Liver (tissue), 10 donors: ENCODE measurements at places on chromosomes 7 and 10. TPM values are rescaled to one million over a fixed set of nuclear protein-coding genes. Genes with fewer than 3 reads are reported as not detected.

- H3K4me1 ChIP-seq, result no peaks in the 10 kb centered on the region
- no peaks in the 10 kb centered on the region for H3K27me3 ChIP-seq
- no peaks in the 10 kb centered on the region for H3K36me3 ChIP-seq
- DNase-seq, result peak; percentile 44
- no peak overlapping the region for H3K4me3 ChIP-seq
These were observed 53.8 kb downstream of the COL13A1 start for GRCh38 chr10:69855346-69856111.

DNA sequence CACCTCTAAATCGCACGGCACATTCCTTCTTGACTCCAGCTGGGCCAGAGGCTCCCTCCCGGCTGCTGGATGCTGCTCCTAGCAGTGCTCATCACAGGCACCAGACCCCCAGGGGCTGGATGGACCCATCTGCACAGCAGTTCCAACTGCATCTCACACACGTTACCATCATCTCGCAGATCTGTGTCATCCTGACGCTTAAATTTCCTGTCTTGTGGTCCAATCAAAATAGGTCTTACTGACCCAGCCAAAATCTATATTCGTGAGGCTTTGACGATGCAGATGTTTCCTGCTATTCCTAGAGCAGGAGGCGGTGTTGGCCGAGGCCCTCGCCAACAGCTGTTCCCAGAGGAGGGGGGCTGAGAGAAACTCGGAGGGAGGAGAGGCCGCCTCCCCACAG is 108.0 kb downstream of the MKI67 start:
- no peak for DNase-seq
- H3K4me1 ChIP-seq, result no peaks in the 10 kb centered on the region
- no peaks in the 10 kb centered on the region for H3K36me3 ChIP-seq
- no peak overlapping the region for H3K4me3 ChIP-seq

DNA sequence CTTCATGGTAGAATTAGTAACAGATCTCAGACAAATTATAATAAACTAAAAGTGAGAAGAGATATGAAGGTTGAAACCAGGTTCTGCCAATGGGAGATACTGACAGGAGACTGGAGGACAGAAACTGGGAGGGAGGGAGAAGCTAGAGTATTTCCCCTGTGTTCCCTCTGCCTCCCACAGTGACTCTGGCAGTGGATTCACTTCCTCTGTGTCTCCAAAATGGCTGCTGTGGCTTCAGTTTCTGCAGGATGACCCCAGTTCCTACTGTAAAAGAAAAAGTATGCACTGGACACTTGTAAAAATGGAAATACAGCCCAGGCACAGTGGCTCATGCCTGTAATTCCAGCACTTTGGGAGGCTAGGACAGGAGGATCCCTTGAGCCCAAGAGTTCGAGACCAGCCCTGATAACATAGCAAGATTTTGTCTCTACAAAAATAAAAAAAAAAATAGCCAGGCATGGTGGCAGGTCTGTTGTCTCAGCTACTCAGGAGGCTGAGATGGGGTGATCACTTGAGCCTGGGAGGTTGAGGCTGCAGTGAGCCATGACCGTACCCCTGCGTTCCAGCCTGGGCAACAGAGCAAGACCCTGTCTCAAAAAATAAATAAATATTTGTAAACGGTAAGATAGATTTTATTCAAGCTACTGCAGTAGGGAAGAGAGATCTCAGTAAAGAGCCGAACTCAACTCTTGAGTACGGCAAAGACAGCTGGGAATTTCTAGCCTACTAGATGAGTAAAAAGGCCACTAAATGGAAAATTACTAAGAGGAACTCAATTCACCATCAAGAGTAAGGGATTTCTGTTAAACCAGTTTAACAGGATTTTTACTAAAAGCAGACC is 156.6 kb upstream of the TRIM24 start:
- no peaks in the 10 kb centered on the region for H3K27me3 ChIP-seq
- DNase-seq, result no peak
- H3K27ac ChIP-seq, result no peak overlapping the region
- no peak overlapping the region for H3K4me3 ChIP-seq
- no peaks in the 10 kb centered on the region for H3K4me1 ChIP-seq
- H3K36me3 ChIP-seq, result no peaks in the 10 kb centered on the region

DNA sequence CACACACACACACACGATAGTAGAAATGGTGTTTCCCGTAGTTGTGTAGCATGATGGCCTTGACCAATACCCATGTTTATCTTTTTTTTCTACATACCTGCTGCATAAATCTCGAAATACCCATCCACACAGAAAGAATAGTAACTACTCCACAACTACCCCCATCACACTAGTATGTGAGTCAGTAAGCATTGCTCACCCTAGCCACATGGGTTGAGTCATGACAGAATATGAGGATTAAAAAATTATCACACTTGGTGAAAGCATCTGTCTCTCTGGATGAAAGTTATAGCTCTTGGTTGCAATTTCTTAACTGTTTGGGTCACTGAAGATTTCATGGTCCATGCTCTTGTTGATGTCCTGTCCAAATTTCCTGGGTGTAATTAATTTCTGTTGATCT is 103.4 kb upstream of the MDFIC start:
- no peaks in the 10 kb centered on the region for H3K4me1 ChIP-seq
- no peak overlapping the region for H3K27ac ChIP-seq
- H3K36me3 ChIP-seq, result no peaks in the 10 kb centered on the region
- no peak for DNase-seq
- no peak overlapping the region for H3K4me3 ChIP-seq
- no peaks in the 10 kb centered on the region for H3K27me3 ChIP-seq

GRCh38 chr10:116186273-116186672 is 86.7 kb downstream of the GFRA1 start:
- no peaks in the 10 kb centered on the region for H3K36me3 ChIP-seq
- H3K4me1 ChIP-seq, result peaks cover 21% of the 10 kb centered on the region
- no peaks in the 10 kb centered on the region for H3K27me3 ChIP-seq
- no peak overlapping the region for H3K4me3 ChIP-seq
- no peak overlapping the region for H3K27ac ChIP-seq

- DNase-seq, result no peak
- no peak overlapping the region for H3K27ac ChIP-seq
- no peaks in the 10 kb centered on the region for H3K4me1 ChIP-seq
- no peak overlapping the region for H3K4me3 ChIP-seq
These were observed 534.6 kb upstream of the NRP1 start for GRCh38 chr10:33869028-33869427.

GRCh38 chr7:126698909-126699308 is 553.8 kb downstream of the GRM8 start:
- H3K36me3 ChIP-seq, result no peaks in the 10 kb centered on the region
- no peaks in the 10 kb centered on the region for H3K27me3 ChIP-seq
- no peak overlapping the region for H3K4me3 ChIP-seq
- no peak for DNase-seq

GRCh38 chr7:81652225-81652624 is 117.6 kb downstream of the HGF start:
- H3K4me3 ChIP-seq, result no peak overlapping the region
- H3K4me1 ChIP-seq, result no peaks in the 10 kb centered on the region
- no peak overlapping the region for H3K27ac ChIP-seq
- no peaks in the 10 kb centered on the region for H3K27me3 ChIP-seq

DNA sequence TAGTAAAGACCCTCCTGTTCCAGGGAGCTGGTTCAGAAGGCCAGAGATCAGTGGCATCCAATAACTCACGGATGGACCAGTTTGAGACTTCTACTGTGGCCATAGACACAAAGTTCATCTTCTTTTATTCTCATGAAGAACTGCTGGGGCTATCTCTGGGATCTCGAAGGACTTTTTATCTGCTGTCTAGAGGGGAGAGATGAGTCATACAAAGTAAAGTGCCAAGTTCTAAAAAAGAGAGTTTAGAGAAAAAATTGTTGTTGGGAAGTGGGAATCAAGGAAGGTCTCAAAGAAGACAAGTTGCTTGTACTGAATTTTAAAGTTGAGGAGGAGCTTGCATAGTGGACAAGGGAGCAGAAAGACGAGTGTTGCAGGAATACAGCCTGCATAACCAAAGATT is 8.0 kb upstream of the FAM221A start:
- H3K36me3 ChIP-seq, result no peaks in the 10 kb centered on the region
- H3K27ac ChIP-seq, result no peak overlapping the region
- no peak for DNase-seq
- H3K4me3 ChIP-seq, result no peak overlapping the region

GRCh38 chr10:113454341-113455061 is 98.4 kb upstream of the HABP2 start:
- DNase-seq, result peak; percentile 51
- no peaks in the 10 kb centered on the region for H3K27me3 ChIP-seq

GRCh38 chr10:130432271-130432670 is 296.1 kb downstream of the GLRX3 start:
- no peak overlapping the region for H3K4me3 ChIP-seq
- H3K4me1 ChIP-seq, result no peaks in the 10 kb centered on the region
- H3K36me3 ChIP-seq, result no peaks in the 10 kb centered on the region
- peak; percentile 4 for DNase-seq

DNA sequence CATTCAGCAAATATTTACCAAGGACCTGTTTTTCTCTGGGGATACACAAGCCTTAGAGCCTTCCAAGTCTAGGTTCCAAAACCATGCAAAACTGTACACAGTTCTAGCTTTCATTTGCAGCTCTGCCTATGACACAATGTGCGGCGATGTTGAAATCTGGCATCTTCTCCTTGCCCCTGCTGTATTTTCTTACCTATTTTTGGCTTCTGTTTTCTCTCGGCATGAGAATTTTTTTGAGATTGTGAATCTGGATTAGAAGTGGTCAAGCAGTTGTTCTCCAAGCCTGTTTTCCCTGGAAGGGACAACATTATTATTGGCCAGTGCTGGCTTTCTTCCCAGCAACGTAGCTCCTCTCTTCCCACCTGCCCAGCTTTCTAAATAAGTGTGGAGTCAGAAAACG is 176.3 kb downstream of the CREB5 start:
- no peaks in the 10 kb centered on the region for H3K27me3 ChIP-seq
- DNase-seq, result no peak
- H3K27ac ChIP-seq, result no peak overlapping the region
- H3K4me3 ChIP-seq, result no peak overlapping the region
- H3K4me1 ChIP-seq, result no peaks in the 10 kb centered on the region
- H3K36me3 ChIP-seq, result no peaks in the 10 kb centered on the region

- H3K4me1 ChIP-seq, result peaks cover 2% of the 10 kb centered on the region
- H3K4me3 ChIP-seq, result no peak overlapping the region
- DNase-seq, result no peak
- peaks cover 6% of the 10 kb centered on the region for H3K36me3 ChIP-seq
These were observed 132.8 kb upstream of the DNAJB12 start for GRCh38 chr10:72487521-72487920.

DNA sequence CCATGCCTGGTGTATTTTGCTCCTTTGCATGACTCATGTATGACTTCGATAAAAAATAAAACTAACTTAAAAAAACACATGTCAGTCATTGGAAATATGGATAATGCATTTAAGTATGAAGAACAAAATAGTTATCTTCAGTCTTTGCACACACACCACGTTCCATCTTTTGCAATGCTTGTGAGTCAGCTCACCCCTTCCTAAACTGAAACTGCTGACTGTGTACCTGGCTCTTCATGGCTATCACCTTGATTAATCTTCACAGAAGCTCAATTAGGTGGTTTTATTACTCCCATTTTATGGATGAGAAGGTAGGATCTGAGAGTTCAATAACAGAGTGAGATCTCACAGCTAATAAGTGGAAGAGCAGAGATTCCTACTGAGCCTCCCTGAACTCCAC is 79.5 kb downstream of the CARD11 start:
- H3K4me3 ChIP-seq, result no peak overlapping the region
- H3K27me3 ChIP-seq, result no peaks in the 10 kb centered on the region
- no peaks in the 10 kb centered on the region for H3K4me1 ChIP-seq
- H3K36me3 ChIP-seq, result no peaks in the 10 kb centered on the region

DNA sequence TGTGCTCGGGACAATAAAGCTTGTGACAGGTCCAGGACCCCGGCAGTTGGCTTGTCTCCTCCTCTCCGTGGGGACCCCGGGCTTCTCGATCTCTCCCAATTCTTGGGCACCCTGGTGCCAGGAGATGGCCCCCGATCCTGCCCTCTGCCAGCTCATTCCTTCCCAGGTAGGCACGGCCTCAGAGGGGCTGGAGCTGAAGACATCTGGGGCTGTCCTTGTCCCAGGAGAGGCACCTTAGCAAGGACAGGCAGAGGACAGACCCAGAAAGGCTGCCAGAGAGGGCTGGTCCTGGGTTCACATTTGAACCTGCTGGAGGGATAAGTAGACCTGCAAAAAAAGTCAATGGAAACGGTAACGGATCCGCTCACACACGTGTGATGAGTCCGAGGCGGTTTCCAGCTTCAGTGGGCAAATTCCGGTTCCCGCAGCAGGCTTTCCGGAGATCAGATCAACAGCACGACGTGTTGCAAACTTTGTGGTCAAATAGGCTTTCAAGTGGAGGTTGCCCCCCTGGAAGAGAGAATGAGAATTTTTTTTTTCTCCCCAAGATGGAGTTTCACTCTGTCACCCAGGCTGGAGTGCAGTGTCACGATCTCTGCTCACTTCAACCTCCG is 47.7 kb upstream of the GTF2IRD1 start:
- no peak for DNase-seq
- no peaks in the 10 kb centered on the region for H3K27me3 ChIP-seq
- H3K36me3 ChIP-seq, result no peaks in the 10 kb centered on the region
- no peak overlapping the region for H3K27ac ChIP-seq
- no peak overlapping the region for H3K4me3 ChIP-seq

DNA sequence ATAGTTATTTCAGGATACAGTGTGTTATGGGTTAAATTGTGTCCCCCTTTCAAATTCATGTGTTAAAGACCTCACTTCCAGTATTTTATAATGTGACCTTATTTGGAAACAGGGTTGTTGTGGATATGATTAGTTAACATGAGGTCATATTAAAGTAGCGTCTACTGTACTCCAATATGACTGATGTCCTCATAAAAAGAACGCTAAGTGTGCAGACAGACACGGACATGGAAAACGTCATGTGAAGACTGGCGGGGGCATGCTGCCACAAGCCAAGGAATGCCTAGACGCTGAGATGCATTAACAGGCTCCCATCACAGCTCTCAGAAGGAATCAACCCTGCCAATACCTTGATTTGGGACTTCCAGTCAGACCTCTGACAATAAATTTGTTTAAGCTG is 1.5 kb upstream of the WDR37 start:
- no peak overlapping the region for H3K4me3 ChIP-seq
- no peak for DNase-seq
- H3K36me3 ChIP-seq, result peaks cover 2% of the 10 kb centered on the region
- H3K4me1 ChIP-seq, result peaks cover 67% of the 10 kb centered on the region
- no peak overlapping the region for H3K27ac ChIP-seq

CRTAC1 gene
- total RNA-seq, result 0.25 TPM

STK31 gene
- total RNA-seq, result 0.05 TPM

CALML3 gene
- total RNA-seq, result not detected

ZNF33B gene
- 16.0 TPM for total RNA-seq

MRLN gene
- total RNA-seq, result not detected

SLC25A28 gene
- 18.2 TPM for total RNA-seq

TMUB1 gene
- total RNA-seq, result 15.1 TPM

LRRD1 gene
- not detected for total RNA-seq

SH2D4B gene
- 0.19 TPM for total RNA-seq
